ENCODE measurements at places on chromosomes 12 and 14.

DNA sequence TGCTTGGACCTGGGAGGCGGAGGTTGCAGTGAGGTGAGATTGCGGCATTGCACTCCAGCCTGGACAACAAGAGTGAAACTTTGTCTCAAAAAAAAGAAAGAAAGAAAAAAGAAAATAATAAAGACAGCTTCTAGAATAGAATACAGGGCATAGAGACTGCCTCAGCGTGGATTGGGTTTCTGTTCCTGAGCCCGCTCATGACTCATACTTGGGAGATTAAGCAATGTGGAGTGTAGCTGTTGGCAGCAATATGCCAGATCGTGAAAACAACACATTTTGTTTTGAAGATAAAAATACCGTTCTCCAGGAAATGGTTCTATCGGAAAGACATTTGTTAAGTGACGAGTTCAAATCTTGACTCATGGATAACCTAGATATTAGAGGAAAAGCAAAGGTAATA, 67.2 kb downstream of the GLT1D1 start:
- DNase-seq, result no peak

DNA sequence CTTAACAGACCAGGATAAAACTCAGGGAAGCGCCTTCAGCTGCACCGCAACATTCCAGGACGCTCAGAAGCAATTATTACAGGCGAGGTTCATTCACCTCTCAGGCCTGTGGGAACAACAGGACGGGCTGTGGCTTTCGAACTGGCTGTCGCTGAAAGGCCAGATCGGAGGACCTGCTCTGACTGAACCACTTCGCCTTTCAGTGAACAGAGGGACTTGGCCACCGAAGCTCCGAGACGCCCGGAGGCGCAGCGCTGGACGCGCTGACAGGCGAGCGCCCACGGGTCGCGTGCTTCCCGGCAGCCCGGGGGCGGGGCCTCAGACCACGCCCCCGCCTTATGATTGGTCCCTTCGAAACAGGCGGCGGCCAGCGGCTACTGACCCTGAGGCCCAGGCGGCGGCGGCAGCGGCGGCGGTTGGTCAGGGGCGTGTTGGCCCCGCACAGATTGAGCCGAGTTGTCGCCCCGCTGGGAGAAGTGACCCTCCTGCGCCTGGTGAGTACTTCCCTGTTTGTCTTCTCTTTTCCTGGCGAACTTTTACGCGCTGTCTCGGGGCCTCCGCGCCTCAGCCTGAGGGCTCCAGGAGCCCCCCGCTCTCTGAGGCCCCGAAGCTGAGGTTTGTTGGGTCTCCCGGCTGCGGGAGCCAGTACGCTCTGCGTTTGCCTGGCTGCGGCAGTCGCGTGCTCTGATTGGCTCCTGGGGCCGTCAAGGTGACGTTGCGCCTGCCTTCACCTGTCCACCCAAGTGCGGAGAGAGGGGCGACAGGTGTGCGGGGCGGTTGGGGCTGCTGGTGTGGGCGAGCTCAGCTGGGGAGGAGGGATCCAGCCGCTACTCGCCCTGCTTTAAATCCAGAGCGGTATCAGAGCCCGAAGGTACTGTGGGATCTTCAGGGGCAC, at the start of gene GAS2L3:
TSS of gene GAS2L3 (plus strand) at position 393 of the 895 bp plus-strand sequence. CDS start 21,221 bp downstream, outside the sequence.
- no peak for DNase-seq

GRCh38 chr12:92859650-92860386, 69.3 kb downstream of the EEA1 start:
- no peak for DNase-seq

- DNase-seq, result no peak
Observed at GRCh38 chr14:72754949-72755348, 139.0 kb downstream of the DPF3 start.

- DNase-seq, result no peak
Observed at GRCh38 chr14:36020120-36021029, 156.1 kb downstream of the PTCSC3 start.

DNA sequence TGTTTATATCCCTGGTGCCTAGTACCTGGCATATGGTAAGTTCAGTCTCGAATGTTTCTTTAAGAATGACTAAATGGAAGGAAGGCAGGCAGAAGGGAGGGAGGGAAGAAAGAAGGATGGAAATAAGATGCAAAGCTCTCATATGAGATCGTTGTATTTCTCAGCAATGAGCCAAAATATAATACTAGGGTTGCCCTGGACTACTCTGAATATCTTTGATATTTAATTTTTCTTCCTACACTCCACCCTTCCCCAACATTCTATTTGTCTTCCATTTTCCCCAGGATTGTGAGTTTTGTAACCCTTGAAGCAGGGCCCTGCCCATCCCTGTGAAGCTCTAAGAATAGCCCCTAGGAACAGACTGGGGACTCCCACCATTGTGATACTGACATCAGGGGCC, 43.9 kb downstream of the GUCY2C start:
- no peak for DNase-seq

DNA sequence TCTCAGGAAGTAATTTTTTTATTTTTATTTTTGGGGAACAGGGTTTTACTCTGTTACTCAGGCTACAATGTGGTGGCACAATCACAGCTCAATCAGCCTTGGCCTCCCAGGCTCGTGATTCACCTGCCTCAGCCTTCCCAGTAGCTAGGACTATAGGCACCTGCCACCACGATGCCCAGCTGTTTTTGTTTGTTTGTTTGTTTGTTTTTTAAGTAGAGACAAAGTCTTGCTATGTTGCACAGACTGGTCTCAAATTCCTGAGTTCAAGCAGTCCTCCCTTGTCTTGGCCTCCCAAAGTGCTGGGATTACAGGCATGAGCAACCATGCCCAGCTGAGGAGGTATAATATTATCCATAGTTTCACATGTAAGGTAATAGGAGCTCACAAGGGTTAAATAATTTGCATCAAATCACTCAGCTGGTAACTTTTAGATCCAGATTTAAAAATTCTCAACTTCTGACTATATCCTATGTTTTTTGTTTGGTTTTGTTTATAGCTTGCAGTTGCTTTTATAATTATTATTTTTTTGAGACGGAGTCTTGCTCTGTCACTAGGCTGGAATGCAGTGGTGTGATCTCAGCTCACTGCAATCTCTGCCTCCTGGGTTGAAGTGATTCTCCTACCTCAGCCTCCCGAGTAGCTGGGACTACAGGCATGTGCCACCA, 629.3 kb downstream of the DIO2 start:
- DNase-seq, result no peak

All from stimulated activated CD8-positive, alpha-beta memory T cell treated with anti-CD3 and anti-CD28 coated beads, Interleukin-2, amount 100 ng/mL, for 1 hour (primary cell).